ENCODE measurements at places on chromosomes 7 and 10.

DNA sequence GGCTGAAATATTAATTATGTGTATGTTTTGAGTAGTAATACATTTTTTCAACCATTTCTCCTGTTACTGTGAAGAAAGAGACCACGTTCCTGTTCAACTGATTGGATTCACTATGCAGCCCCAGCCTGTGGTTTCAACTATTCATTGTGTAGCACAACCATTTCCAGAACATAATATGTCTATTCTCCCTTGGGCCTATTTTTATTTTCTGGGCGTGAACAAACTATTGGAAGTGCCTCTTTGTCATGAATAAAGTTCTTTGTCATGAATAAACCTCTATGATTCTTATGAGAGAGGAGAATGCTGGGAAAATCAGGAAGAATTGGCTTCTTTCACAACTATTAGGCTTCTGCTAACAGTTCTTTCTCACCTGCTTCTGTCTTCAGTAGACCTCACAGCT is 152.4 kb downstream of the GNAT3 start:
- no peak for DNase-seq

- DNase-seq: no peak
Measured at GRCh38 chr10:100684688-100685235, 60.6 kb upstream of the PAX2 start.

GRCh38 chr10:30940256-30940655 is 91.4 kb downstream of the ZNF438 start:
- DNase-seq: no peak

DNA sequence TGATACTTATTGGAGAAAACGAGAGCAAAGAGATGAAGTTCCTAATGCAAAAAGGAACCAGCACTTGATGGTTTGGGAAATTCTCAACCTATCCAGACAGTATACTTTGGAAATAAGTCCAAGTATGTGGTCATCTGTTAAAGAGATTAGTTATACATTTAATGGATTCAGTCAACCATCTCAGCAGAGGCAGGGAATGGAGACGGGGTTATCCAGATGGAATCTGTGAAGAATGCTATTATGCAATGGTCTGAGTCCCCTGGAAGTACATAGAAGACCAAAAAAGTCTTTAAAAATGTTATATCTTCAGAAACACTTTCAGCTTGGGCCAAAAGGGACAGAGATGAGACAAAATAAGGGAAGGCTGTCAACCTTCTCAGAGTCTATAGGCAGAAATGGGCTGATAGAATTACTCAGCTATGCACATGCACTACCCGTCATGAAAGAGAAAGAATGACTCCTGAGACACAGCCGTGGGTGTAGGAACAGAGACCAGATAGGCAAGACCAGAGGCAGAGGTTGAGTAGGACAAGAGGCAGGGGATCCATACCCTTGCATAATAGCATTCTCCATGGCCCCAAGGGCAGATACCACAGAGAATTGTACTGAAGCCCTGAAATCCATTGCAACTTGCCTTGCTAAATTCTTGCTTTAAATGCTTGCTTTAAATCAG is 738.8 kb upstream of the POT1 start:
- DNase-seq: no peak

- no peak for DNase-seq
Measured at GRCh38 chr7:593324-594115, 73.9 kb upstream of the PDGFA start.

DNA sequence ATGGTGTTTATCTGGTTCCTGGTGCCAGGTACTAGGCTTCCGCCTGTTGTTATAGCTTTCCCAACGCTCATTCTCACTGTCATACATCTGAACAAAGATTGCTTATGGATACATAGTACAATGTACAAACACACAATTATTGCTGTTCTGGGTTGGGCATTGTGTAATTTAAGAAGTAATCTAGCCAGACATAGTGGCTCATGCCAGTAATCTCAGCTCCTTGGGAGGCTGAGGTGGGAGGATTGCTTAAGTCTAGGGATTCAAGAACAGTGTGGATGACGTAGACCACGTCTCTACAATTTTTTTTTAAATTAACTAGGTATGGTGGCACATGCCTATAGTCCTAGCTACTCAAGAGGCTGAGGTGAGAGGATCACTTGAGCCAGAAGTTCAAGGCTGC is 9.3 kb upstream of the CROT start:
- DNase-seq: no peak

GRCh38 chr10:4820804-4821401 is 5.1 kb upstream of the AKR1E2 start:
- DNase-seq: no peak

DNA sequence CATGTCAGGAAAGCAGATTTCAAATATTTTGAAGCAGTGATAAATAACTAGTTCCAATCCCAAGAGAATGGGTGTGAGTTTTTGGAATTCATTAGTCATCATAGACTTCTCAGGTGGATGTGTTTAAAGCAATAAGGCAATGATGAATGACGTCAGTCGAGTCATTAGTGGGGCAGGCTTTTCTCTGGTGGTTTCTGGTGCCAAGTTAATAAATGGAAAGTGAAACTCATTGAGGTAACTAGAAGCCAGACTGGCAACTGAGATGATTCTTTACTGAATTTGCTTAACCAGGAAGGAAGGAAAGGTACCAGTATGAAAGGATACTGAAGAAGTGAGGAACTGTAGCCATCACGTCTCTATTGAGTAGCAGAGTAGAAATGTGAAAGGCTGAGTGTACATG is 311.0 kb downstream of the GPAM start:
- no peak for DNase-seq

DNA sequence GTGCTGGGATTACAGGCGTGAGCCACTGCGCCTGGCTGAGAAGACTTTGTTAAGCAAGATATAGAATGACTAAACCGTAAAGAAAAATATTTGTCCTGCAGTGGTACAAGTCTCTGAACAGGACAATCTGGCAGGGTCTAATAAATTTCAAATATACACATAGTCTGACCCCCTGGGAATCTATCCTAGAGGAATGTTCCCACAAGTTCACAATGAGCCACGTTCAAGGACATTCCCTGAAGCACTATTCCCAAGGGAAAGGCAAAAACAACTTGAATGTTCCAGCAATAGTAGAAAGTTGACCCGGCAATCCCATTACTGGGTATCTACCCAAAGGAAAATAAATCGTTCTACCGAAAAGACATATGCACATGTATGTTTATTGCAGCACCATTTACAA is 82.0 kb downstream of the HIP1 start:
- no peak for DNase-seq

DNA sequence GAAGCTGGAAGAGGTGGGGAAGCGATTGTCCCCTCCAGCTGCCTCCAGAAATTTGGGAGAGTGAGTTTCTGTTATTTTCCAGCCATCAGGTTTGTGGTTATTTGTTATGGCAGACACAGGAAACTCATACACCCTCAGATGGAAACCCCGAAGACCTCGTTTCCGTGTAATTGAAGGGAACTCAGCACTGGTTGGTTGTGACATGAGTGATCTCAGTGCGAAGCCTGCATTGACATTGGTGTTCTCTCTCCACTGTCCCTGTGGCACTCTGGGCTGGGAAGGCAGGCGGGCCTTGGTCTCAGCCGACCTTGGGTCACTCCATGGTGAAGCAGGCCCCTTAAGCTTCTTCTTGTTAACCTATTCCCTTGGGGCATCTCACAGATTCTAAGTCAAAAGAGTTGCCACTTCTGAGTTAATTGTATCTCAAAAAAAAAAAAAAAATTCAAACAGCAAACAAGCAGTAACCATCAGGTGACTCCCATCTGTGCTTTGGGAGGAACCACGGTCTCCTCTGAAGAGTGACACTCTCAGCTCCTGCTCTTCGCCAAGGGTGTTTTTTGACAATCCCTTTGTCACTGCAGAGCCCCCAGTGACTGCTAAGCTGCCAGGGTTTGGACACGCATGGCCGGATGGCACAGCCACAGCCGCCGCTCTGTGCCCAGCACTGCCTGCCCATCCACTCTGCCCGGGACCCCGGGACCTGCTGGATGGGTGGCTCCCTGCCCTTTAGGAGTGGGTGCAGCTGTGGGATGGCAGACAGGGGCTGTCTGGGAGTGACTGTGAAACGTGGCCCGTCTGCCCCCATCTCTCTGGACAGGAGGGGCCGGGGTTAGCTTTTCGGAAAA is 233.6 kb downstream of the PRPF18 start:
- no peak for DNase-seq

GRCh38 chr7:21656796-21657195 is 114.0 kb downstream of the DNAH11 start:
- DNase-seq: no peak

DNA sequence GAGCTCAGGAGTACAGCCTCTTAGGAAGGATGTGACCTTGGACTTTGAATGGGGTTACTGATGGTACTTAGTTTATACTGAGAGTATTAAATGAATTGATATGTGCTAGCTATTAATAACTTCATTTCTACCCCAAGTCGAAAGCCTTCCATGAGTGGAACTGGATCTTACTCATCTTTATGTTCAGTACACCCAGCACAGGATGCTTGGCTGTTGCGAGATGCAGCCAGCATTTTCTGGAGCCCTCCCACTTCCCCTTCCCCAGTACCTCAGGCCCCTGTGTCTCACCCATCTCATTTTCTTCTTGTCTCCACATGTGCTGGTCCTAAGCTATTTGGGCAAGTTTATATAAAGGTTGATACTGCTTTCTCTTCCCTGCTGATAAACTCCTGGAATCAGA is 7.2 kb downstream of the UPP1 start:
- no peak for DNase-seq

- DNase-seq: no peak
Measured at GRCh38 chr10:129941199-129942018, 22.7 kb downstream of the EBF3 start.

DNA sequence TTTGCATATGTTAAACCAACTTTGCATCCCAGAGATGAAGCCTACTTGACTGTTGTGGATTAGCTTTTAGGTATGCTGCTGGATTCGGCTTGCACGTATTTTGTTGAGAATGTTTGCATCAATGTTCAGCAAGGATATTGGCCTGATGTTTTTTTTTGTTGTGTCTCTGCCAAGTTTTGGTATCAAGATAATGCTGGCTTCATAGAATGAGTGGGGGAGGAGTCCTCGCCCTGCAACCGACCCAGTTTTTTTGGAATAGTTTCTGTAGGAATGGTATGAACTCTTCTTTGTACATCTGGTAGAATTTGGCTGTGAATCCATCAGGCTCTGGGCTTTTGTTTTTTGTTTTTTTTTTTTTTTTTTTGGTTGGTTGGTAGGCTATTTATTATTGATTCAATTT is 147.9 kb downstream of the AHR start:
- no peak for DNase-seq
